ENCODE measurements at places on chromosomes 1 and 21. TPM values are rescaled to one million over a fixed set of nuclear protein-coding genes. Genes with fewer than 3 reads are reported as not detected.

TTC39A gene
- total RNA-seq = 0.22 TPM

COL9A2 gene
- total RNA-seq = 0.36 TPM

SYT11 gene
- 52.8 TPM for total RNA-seq

COL8A2 gene
- 6.3 TPM for total RNA-seq

TNFRSF25 gene
- total RNA-seq = 1.7 TPM

GJA9 gene
- total RNA-seq = not detected

KPRP gene
- total RNA-seq = not detected

HES4 gene
- 18.9 TPM for total RNA-seq

EFNA3 gene
- 0.52 TPM for total RNA-seq

FCN3 gene
- total RNA-seq = not detected

TFF3 gene
- not detected for total RNA-seq

SIM2 gene
- total RNA-seq = not detected

ELAPOR1 gene
- total RNA-seq = 0.75 TPM
